Esophagus muscularis mucosa (tissue), 4 donors: ENCODE measurements at places on chromosomes 7 and 10. TPM values are rescaled to one million over a fixed set of nuclear protein-coding genes. Genes with fewer than 3 reads are reported as not detected.
A peak's percentile ranks its signal among the peaks of the same experiment; 100 is the strongest.

CACNB2 gene
- total RNA-seq = 73.5 TPM

GRCh38 chr7:132276976-132277725, 299.1 kb downstream of the PLXNA4 start:
- H3K4me3 ChIP-seq = no peak overlapping the region
- no peak overlapping the region for H3K27ac ChIP-seq
- H3K36me3 ChIP-seq = no peaks in the 10 kb centered on the region
- peaks cover 18% of the 10 kb centered on the region for H3K4me1 ChIP-seq
- H3K27me3 ChIP-seq = no peaks in the 10 kb centered on the region

ZWINT gene
- total RNA-seq = 2.1 TPM

DNA sequence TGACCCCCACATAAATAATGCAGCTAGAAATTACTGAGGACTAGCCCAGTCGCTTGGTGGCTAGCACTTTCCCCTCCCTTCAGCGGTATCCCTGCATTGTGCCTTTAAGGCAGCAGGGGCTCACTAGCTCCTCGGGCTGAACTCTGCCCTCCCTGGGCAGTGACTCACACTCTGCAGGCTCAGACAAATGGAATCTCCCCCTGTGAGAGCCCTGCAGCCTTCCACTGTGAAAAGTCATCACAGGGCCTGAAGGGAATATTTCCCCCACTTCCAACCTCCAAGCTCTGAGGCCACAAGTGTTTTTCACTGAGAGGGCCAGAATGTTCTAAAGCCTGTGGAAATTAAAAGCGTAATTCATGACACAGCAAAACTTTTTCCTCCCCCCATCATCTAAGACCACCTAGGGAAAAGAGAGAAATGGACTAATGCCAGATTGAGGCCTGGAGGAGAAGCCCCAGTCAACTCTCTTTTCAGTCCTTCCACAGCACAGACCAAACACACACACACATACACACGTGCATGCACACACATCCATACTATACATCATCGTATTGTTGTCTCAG, 93.6 kb upstream of the COL1A2 start:
- peak; percentile 95 for DNase-seq
- no peaks in the 10 kb centered on the region for H3K27me3 ChIP-seq
- peaks cover 32% of the 10 kb centered on the region for H3K4me1 ChIP-seq
- no peak overlapping the region for H3K4me3 ChIP-seq
- H3K27ac ChIP-seq = peak overlapping the region; percentile 90
- H3K36me3 ChIP-seq = no peaks in the 10 kb centered on the region

GRCh38 chr7:29345590-29345989, 151.0 kb downstream of the CHN2 start:
- no peak overlapping the region for H3K4me3 ChIP-seq
- no peaks in the 10 kb centered on the region for H3K4me1 ChIP-seq
- DNase-seq = no peak
- H3K36me3 ChIP-seq = no peaks in the 10 kb centered on the region
- H3K27ac ChIP-seq = no peak overlapping the region

DNA sequence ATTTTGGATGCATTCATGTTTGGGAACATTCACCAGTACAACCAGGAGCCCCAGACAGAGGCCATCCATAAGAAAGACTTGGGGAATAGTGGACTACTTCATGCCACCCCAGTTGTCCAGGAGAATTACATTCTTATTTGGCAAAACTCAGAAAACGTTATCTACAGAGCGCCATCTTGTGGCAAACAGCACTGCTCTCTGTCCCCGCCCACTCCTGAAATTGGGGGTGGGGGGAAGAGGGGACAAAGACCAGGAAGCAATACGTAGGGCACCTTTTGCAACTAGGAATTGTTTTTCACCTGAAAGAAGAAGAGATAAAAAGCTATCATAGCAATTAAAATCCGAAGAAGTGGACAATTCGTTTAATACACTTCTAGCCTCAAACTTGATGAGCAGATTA, 134.6 kb upstream of the MGMT start:
- peaks cover 4% of the 10 kb centered on the region for H3K27me3 ChIP-seq
- H3K4me1 ChIP-seq = no peaks in the 10 kb centered on the region
- DNase-seq = peak; percentile 19
- H3K36me3 ChIP-seq = no peaks in the 10 kb centered on the region
- no peak overlapping the region for H3K27ac ChIP-seq

DNA sequence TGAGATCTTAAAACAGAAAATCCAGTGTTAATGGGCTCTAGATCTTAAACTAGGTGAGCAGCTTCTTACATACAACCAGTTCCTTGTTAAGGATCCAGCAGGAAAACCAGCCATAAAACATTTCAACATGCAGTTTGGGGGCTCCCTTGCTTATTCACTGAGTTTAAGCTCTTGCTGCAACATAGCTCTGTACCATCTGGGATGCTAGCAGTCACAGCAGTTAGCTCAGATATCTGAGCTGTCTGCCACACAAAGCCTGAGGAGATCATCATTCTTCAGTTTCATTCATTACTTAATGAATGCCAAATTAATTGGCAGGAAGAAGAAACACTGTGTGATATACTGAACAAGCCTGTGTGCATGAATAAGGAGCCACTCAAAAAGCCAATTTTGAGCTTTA, 62.8 kb downstream of the PODXL start:
- no peaks in the 10 kb centered on the region for H3K27me3 ChIP-seq
- peaks cover 7% of the 10 kb centered on the region for H3K4me1 ChIP-seq
- H3K27ac ChIP-seq = no peak overlapping the region

DNA sequence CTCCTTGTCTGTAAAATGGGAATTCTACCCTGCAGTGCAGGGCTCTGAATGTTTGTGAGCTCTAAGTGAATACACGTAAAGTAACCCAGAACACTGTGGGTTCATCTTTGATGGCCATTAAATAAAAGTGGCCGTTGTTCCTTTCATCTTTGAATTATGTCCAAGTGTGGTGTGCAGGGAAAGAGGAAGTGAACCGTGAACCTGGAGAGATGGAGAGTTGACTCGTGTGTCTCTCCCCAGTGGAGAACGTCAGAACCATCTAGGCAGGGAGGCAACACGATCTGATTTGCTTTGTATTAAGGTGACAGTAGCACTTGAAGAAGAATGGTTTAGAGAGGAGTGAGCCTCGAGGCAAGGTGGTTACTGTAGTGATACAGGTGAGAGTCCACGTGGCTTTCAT, 93.5 kb upstream of the GJD4 start:
- DNase-seq = no peak
- H3K36me3 ChIP-seq = no peaks in the 10 kb centered on the region
- peaks cover 5% of the 10 kb centered on the region for H3K4me1 ChIP-seq
- no peaks in the 10 kb centered on the region for H3K27me3 ChIP-seq
- H3K27ac ChIP-seq = no peak overlapping the region
- H3K4me3 ChIP-seq = no peak overlapping the region

RADIL gene
- total RNA-seq = 12.1 TPM

- H3K36me3 ChIP-seq = no peaks in the 10 kb centered on the region
- no peaks in the 10 kb centered on the region for H3K27me3 ChIP-seq
- H3K4me1 ChIP-seq = peaks cover 26% of the 10 kb centered on the region
- peak overlapping the region; percentile 20 for H3K27ac ChIP-seq
- DNase-seq = no peak
Measured at GRCh38 chr7:140230861-140231770, 54.3 kb upstream of the KDM7A start.

VSTM4 gene
- 11.8 TPM for total RNA-seq

GRCh38 chr7:133584956-133585668, 332.2 kb downstream of the EXOC4 start:
- DNase-seq = no peak
- no peak overlapping the region for H3K4me3 ChIP-seq
- H3K27ac ChIP-seq = no peak overlapping the region

INHBA gene
- total RNA-seq = 35.4 TPM

- no peaks in the 10 kb centered on the region for H3K36me3 ChIP-seq
- H3K4me3 ChIP-seq = no peak overlapping the region
- H3K27ac ChIP-seq = no peak overlapping the region
- no peak for DNase-seq
Measured at GRCh38 chr10:49132362-49132737, 1.5 kb downstream of the FAM170B start.

DNA sequence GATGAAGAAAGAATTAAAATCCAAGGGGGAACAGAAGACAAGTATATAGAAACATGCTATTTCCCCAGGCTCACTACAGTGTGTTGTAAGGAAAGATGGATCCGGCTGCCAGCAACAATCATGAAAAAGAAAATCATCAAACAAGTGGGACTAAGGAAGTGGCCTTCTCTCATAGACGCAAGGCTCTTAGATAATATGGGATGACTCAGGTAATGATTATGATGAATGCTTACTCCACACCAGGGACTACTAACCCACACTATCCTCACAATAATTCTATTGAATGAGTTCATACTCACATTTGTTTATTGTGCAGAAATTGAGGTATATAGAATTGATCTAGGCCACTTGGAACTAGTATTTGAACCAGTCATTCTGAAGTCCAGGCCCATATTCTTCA, 111.2 kb upstream of the BET1 start:
- no peaks in the 10 kb centered on the region for H3K4me1 ChIP-seq
- no peak overlapping the region for H3K27ac ChIP-seq
- H3K4me3 ChIP-seq = no peak overlapping the region
- DNase-seq = no peak
- no peaks in the 10 kb centered on the region for H3K27me3 ChIP-seq

DNA sequence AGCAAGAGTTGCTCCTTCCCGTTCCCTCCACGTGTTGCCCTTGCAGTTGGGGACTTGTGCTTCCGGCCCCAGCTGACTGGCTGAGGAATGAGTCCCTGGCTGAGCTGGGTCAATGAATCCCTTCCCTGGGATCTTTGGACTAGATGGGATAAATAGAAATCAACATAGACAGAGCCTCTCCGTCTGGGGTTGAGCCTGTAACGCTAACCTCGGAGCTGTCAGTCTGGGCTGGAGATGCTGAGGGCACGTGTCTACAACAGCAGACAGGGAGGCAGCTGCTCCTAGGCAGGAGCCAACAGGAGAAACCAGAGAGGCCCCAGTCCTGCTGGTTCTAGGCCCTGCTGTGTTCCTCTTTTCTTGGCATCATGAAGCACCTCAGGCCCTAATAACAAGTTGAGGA, 42.3 kb upstream of the HSPA12A start:
- no peaks in the 10 kb centered on the region for H3K27me3 ChIP-seq
- DNase-seq = no peak
- H3K36me3 ChIP-seq = no peaks in the 10 kb centered on the region

- H3K27ac ChIP-seq = no peak overlapping the region
- DNase-seq = no peak
- no peak overlapping the region for H3K4me3 ChIP-seq
Measured at GRCh38 chr7:122403113-122403512, 98.6 kb upstream of the FEZF1 start.

DNA sequence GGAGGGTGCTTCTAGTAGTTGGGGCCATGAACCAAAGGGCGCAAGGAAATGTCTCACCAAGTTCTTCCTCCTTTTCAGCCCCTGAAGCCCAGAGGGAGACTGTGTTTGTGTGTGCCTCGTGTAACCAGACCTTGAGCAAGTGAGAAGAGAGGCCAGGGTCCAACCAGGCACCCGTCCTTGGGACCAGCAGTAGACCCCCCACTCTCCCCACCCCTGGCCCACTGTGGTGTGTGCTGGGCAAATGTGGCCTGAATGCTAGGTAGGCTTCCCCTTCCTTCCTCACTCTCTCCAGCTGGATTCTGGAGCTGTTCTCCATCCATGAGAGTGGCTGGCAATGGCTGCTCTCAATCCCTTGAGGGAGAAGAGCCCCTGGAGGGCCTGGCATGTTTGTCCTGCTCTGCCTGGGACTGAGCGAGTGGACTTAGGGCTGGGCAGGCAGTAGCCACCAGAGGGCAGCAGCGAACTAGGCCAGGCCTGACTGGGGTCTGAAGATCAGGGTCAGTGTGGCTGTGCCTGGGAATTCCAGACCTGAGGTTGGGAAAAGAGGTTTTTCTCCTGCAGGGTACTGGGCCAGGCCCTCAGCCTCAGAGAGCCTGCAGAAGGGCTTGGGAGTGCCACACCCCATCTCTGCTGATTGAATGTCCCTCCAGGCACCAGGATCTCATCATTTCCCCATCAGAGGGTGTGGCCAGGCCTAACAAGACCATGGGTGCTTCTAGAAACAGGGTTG, 12.5 kb downstream of the SFRP5 start:
- peaks cover 51% of the 10 kb centered on the region for H3K36me3 ChIP-seq
- no peak overlapping the region for H3K4me3 ChIP-seq
- peaks cover 6% of the 10 kb centered on the region for H3K4me1 ChIP-seq
- no peak overlapping the region for H3K27ac ChIP-seq
- no peak for DNase-seq

DNA sequence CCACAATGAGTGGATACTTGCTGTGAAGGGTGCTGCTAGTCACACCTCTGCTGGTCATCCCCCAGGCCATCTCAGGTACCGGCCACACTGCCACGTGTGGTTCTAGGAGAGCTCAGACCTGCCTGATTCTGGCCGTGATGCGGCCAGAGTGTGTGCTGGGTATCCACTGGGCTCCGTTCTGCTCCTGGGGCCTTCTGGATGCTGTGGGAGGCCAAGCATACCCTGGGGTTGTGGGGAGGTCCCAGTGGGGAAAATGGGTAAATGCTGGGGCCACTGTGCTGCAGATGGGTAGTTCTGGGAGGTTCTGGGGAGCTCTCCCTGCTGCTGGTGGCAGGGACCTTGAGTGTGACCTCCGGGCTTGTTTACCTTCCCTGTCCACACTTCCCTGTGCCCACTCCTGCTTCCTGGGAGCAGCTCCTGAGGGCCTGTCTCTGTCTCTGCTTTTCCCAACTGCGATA, 318.4 kb downstream of the GLRX3 start:
- H3K27me3 ChIP-seq = no peaks in the 10 kb centered on the region
- peak; percentile 72 for DNase-seq
- H3K36me3 ChIP-seq = no peaks in the 10 kb centered on the region
- no peaks in the 10 kb centered on the region for H3K4me1 ChIP-seq

DNA sequence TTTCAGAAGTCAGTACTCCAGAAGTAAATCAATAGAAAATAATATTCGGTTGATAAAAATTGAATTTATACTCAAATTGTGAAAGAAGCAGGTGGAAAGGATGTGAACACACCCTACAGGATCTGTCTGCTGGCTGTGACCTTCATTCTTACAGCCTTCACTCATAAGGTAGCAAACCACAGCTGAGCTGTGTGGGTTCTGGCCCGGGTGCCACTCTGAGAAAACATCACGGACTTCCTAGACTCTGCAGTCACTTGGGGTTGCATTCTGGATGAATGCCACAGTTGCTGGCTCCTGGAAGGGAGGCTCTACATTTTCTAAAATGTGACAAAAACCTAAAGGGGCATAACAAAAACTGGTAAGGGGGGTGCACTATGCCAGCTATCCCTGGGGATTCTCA, 36.0 kb upstream of the ABLIM1 start:
- H3K4me3 ChIP-seq = no peak overlapping the region
- DNase-seq = no peak
- H3K27ac ChIP-seq = no peak overlapping the region
- no peaks in the 10 kb centered on the region for H3K27me3 ChIP-seq
- peaks cover 22% of the 10 kb centered on the region for H3K4me1 ChIP-seq

DNA sequence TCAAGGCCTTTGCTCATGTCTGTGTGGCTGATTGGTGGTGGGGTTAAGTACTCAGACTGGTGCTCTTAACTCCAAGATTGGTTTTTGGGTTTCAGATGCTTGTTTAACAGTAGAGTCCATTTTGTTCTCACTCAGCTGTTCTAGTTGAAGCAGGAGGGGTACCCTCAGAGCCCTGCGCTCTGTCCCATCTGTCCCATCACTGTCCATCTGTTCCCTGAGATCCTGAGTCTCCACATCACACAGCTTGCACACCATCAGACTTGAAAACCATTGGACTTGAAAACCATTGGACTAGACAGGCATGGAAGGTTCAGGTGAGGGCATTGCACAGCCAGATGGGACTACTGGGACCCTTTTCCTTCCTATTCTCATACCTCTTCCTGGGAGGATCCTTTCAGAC, 39.3 kb downstream of the TMEM178B start:
- no peak overlapping the region for H3K27ac ChIP-seq
- H3K27me3 ChIP-seq = no peaks in the 10 kb centered on the region
- no peak overlapping the region for H3K4me3 ChIP-seq
- no peak for DNase-seq
